ENCODE measurements at places on chromosomes 2 and 18.

DNA sequence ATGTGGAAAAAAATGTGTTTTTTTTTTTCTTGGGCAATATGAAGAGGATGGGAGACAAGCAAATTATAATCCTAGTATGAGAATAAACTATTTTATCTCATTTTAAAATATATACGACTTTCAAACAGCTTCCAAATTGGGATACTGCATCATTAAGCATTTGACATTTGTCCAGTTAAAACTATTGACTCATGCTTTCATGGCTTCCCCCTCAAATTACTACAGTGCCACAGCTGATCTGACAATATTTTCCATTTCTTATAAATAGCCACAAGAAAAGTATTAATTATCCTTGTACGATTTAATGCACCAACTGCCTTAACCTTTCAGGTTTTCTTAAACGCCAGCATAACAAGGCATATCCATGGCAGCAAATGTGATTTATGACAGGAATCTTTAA is 1134.8 kb upstream of the ZEB2 start:
- no peak for DNase-seq

DNA sequence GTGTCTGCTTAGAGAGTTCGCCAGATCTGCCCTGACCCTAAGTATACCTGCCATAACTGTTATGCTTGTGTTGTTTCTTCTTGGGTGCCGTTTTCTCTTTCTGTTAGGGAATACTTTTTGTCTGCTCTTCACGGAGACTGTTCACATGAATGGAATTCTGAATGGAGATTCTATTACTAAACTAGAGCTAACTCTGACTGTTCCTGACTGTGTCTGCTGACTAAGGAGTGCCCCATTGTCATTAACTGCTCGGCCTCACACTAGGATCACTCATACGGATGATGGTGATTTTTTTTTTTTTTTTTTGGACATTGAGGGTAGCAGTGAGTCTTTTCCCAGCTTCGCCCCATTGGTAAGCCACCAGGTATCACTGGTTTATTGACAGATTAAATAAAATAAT is 104.8 kb upstream of the SLC8A1 start:
- no peak for DNase-seq

DNA sequence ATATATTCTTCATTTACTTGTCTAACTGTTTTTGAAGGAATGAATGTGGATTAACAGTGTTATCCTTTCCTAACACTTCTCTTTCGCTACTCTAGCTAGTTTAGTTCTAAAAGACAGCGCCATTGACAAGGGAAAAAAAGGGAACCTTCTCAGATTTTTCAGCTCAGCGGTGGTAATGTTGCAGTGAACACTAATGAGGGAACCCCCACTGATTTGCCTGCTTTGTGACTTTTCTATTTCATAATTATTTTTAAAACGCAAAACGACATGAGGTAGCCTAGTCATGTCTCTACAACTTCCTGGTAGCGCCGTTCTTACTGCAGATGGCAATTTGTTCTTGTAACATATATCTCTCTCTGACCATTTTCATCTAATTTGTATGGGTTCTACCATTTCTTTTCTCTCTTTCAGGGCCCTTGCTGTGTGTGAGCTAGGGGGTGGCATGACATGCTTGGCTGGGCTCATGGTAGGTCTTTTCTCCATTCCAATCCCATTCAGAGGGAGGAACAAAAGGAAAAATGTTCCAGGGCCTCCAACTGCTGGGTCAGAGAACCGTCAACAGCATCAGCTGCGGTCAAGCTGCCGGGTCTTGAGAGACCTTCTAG is 235.5 kb upstream of the SIX3 start:
- no peak for DNase-seq

DNA sequence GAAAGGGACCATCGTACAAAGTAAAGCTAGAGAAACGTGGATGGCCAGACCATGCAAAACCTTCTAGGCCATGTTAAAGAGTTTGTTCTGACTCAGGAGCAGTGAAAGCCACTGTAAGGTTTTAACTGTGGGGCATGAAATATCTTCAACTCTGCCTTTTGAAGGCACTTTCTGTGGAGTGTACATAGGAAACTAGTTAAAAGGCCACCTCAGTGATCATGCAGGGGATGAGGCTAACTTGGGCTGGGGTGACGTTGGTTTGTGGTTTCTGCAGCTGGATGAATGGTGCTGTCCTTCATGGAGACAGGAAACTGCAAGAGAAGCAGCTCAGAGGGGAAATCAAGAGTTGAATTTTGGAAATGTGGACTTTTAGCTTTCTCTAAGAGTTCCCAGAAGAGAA is 190.7 kb downstream of the CDCA7 start:
- no peak for DNase-seq

DNA sequence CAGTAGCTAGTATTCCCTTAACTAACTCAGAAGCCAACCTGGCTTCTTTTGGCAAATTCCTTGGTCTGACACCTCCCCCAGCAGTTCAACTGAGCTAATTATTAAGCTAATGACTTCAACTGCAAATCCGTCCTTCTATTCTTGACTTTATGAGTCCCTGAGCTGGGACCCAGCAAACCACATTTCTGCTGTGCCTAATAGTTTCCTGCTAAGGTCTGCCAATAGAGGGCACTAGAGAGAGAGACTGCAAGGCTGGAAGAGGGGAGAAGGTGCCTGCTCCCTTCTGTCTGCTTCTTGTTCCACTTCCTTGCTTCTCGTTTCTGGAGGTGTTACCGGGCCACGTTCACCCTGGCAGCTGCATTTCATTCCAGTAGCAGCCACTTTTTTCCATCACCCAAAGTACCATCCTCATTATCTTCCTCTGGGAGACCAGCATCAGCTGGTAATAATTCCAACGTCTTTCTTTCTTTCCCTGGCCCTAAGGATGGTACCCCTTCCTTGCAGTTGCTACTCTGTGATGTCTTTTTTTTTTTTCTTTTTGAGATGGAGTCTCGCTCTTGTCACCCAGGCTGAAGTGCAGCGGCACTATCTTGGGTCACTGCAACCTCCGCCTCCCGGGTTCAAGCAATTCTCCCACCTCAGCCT is 352.0 kb downstream of the TNS1 start:
- no peak for DNase-seq

DNA sequence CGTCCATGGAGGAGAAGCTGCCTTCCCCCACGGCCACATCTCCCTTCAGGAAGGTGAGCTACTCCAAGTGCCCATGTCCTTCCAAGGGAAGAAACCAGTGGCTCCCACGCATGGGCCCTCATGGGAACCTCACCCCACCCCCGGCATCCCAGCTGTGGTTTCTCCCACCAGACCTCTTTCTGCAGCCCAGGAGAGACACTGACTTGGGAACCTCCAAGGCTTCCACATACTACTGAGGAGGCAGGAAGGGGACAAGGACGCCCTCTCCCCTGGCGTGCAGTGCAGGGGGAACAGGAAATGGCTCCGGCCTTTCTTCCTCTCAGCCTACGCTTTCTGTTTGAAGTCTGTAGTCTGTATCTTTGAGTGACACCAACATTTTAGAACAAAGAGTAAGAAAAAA is 104.5 kb upstream of the EPC2 start:
- DNase-seq = no peak

- no peak for DNase-seq
Observed at GRCh38 chr2:9287400-9288045, 80.9 kb downstream of the ASAP2 start.

- DNase-seq = no peak
Observed at GRCh38 chr2:1671916-1672315, 72.4 kb downstream of the PXDN start.

- no peak for DNase-seq
Observed at GRCh38 chr2:207132019-207132418, 33.7 kb downstream of the KLF7 start.

- DNase-seq = no peak
Observed at GRCh38 chr2:110823165-110823564, 90.8 kb downstream of the ACOXL start.

GRCh38 chr18:60096428-60096827 is 196.6 kb downstream of the PMAIP1 start:
- no peak for DNase-seq

GRCh38 chr2:134246154-134246874 is 7.6 kb upstream of the MGAT5 start:
- no peak for DNase-seq

DNA sequence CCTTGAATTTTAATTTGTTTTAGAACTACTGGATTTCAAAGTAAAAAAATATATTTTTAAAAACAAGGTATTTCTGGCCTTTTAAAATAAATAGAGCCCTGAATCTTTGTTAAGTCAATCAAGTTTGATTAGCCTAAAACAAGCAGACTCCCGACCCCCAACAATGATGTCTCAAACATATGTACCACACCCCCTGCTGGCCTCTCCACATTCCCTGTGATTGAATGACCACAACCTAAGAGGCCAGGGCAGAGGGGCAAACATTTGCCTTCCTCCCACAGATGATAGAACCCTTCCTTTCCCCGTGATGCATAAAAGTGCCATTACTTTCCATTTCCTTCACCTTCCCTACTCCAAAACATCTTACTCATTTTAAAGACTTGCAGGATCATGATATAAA is 130.9 kb downstream of the STK39 start:
- DNase-seq = no peak

- no peak for DNase-seq
Observed at GRCh38 chr2:74789271-74789670, 44.7 kb upstream of the HK2 start.

- DNase-seq = no peak
Observed at GRCh38 chr18:40821596-40822243, 1133.3 kb upstream of the PIK3C3 start.

DNA sequence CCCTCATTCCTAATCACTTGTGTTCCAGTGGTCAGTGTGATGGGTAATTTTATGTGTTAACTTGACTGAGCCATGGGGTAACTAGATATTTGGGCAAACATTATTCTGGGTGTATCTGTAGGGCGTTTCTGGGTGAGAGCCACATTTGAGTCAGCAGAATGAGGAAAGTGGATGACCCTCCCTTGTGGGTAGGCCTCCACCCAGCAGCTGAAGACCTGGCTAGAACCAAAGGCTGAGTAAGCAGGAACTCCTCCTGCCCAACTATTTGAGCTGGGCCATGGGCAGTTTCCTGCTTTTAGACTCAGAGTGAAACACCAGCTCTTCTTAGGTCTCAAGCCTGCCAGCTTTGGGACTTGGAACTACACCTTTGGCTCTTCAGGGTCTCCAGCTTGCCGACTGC is 141.8 kb downstream of the ACKR3 start:
- no peak for DNase-seq

DNA sequence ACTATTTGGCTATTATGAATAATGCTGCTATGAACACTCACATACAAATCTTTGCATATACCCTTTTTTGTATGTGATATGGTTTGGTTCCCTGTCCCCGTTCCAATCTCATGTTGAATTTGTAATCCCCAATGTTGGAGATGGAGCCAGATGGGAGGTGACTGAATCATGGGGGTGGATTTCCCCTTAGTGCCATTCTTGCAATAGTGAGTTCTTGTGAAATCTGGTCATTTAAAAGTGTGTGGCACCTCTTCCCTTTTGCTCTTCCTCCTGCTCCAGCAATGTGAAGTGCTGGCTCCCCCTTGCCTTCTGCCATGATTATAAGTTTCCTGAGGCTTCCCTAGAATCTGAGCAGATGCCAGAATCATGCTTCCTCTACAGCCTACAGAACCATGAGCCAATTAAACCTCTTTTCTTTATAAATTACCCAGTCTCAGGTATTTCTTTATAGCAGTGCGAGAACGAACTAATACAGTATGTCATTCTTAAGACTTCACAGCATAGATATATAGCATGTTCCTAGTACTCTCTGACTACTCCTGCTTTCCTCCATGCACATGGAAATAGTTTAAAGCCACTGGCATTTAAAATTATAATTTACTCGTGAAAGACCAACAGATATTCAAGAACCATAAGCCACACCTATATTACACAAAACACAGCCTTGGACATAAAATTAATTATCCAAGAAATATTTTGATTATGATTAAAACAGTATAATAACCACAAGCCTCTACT is 75.2 kb downstream of the COBLL1 start:
- no peak for DNase-seq

- DNase-seq = peak; percentile 1
Observed at GRCh38 chr2:190791347-190791975, 89.2 kb upstream of the GLS start.

GRCh38 chr18:55085557-55086285 is 126.5 kb upstream of the CCDC68 start:
- no peak for DNase-seq

DNA sequence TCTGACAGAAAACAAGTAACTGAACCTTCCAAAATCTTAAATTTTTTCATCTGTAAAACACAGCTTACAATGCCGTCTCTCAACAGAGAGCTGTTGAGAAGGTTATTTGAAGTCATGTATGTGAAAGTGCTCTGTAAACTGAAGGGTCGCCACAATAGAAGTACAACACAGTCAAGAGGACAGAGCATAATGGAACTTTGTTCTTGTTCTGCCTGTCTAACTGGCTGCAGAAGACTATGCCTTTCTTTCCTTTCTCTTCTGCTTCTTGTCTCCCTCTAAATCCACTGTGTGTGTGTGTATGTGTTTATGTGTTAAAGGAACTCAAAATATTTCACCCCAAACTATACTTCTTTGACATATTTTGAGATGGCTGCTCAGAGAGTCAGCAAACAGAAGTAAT is 365.8 kb upstream of the RND3 start:
- no peak for DNase-seq

- no peak for DNase-seq
Observed at GRCh38 chr2:145323512-145323911, 803.6 kb upstream of the ZEB2 start.

GRCh38 chr2:42457011-42457410 is 36.8 kb downstream of the KCNG3 start:
- no peak for DNase-seq

DNA sequence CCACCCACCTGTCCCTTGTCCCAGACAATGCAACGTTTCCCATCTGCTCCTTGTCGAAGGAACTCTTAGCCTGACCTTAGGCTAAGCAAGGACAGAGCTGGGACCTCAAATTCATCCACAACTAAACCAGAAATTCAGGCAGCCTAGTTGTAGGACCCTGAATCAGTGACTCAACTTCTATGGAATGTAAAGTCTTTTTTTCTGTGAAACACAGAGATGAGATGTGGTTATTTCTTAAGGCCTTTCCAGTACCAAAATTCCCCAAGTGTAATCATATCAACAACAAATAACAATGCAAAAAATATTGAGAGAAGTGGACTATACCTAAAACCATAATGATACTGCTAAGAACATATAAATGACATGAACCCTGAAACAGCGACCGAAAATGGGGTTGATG is 46.7 kb downstream of the EN1 start:
- DNase-seq = no peak

Measured in activated naive CD8-positive, alpha-beta T cell treated with anti-CD3 and anti-CD28 coated beads, Interleukin-2, amount 50 U/mL, for 16 hours (primary cell).